ENCODE measurements at places on chromosomes 7 and 10.
A peak's percentile ranks its signal among the peaks of the same experiment; 100 is the strongest.

- DNase-seq: no peak
These were observed 212.7 kb upstream of the KCND2 start for GRCh38 chr7:120060281-120060680.

DNA sequence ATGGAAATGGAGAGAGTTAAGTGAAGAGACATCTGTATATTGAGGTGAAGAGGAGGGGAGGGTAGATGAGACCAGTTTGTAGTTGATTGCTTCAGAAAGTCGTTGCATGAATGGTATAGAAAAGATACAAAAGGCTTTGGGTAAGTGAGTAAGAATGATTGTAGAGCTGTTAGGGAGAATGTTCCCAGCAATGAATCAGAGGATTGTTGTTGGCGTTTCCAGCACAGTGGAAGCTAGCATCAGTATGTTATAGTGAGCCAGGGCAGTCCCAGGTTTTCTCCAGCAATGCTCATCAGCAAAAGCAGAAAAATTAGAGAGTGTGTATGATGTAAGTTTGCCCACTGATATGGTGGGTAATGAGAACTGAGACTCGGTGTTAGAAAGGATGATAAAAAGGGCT lies 15.4 kb upstream of the CDK6 start:
- DNase-seq: no peak

DNA sequence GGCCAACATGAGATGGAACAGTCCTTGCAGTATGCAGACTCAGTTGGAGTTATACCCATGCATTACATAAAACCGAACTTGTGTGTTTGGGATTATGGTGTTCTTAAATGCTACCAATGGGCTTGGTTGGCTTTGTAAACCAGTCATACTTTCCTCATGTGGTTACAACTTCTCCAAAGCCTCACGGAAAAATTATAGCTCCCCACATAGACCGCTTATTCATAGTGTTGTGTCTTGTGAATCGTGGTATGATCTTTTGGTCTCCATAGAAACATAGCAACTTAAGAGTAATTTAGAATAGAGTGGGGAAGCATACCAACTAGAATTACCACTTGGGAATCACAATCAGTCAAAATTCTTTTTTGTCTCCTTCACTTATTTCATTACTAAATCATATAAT lies 112.3 kb upstream of the FZD1 start:
- DNase-seq: no peak

DNA sequence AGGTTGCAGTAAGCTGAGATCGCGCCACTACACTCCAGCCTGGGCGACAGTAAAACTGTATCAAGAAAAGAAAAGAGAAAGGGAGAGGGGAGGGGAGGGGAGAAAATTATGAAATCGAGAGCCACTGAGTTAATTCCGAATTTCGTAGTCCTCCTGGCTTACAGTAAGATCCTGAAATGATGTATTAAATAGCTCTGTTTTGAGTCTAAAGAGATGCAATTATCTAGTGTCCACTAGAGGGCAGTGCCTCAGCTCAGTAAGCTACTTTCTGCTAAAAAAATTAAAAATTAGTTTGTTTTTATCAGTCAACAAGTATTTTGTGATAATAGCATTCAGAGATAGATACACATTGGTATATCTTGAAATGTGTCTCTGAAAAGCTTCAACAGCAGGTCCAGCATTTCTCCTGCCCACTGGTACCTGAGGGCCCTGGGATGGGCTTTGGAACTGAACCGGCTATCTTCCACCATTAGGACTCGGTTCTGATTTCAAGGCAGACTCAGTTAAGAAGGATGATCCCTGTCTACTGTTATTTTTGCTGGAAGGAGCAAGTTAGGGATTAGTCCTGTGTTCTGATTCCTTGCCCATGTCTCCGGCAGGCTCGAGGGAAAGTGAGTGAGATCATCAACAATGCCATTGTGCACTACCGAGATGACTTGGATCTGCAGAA lies 19.5 kb downstream of the TSPAN33 start:
- DNase-seq: no peak

GRCh38 chr7:150962553-150963399 lies 15.3 kb downstream of the KCNH2 start:
- peak; percentile 73 for DNase-seq

DNA sequence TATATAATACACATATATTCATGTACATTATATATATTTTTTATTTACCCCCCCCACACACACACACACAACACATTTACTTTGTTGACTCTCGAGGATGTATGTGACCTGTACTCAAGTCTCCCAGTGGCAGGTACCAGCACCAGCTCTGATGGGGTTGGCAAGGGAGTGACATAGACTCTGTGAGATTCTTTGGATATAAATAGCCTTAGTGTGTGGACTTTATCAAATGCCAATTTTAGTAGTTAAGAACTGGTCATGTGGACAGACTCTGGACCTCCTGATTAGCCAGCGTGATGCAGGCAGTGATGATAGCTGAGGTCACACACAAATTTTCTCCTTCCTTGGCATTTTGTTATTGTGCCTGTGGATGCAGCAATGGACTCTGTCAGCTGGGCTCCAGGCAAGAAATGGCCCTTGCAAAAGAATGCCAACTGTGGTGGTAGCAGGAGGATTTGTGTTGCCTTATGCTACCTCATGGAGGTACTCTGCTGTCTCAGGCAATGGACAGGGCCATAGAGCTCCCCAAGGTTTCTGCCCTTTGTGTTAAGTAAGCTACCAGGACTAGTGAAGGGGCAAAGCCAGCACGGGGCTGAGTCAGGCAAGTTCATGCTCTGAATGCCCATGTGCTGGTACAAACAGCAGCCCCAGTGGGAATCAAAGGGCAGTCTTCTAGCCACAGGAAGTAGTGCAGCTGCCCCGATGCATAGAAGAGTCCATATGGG lies 224.6 kb upstream of the ZWINT start:
- DNase-seq: no peak

GRCh38 chr10:113959383-113959760 lies 84.3 kb upstream of the ADRB1 start:
- DNase-seq: no peak

GRCh38 chr7:7438851-7439250 lies 96.8 kb downstream of the COL28A1 start:
- no peak for DNase-seq

DNA sequence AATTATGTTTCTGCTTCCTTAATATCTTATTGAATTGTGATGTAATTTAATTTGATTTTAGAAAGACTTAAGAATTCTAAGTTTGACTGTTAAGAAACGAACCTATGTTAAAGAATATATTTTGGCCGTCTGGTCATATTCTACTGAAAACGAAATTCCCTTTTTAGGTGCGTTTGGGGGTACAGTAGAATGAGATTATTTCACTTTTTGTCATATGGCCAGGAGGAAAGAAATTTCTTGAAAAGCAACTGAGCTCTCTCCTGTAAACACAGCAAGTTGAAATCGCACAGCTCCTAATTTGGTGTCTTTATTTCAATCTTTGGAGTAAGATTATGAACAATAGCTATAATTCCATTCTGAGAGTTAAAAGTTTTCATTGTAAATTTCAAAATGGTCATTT lies 227.6 kb downstream of the CACNB2 start:
- no peak for DNase-seq

DNA sequence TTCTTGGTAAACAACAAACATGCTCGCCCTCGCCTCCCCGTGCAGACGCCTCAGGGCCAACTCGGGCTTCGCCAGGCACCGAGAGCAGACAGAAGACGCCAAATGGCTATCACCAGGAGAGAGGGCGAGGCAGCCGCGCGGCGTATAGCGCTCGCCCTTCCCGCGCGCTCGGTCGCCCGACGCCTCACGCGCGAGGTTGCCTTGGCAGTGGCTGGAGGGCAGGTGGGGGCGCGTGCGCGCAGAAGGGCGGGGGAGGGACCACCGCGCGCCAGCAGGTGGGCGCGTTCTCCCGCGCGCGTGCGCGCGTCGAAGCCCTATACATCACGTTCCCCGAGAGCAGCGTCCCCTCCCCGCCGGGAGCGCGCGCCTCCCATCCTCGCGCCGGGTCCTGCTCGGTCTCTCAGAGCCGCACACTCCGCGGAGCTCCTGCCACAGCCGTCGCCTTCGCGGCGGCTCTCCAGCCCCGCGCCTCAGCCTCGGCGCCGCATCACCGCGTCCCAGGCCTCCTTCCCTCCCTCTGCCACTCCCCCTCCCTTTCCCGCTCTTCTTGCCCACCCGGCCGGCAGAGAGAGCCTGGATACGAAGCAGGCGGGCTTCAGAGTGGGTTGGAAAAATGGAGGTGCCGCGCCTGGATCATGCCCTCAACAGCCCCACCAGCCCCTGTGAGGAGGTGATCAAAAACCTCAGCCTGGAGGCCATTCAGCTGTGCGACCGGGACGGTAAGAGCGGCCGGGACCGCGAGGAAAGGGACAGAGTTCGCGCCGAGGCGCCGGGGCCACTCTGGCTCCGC lies at the start of gene PHYHIPL:
TSS of gene PHYHIPL (plus strand) at position 403 of the 790 bp plus-strand sequence. CDS start at position 614, 211 bp downstream.
- DNase-seq: peak; percentile 67

- no peak for DNase-seq
These were observed 126.9 kb downstream of the IPMK start for GRCh38 chr10:58140691-58141347.

GRCh38 chr7:140670343-140670935 lies 2.3 kb upstream of the ADCK2 start:
- DNase-seq: no peak

- no peak for DNase-seq
These were observed 411.9 kb upstream of the KLF6 start for GRCh38 chr10:4196771-4197390.

GRCh38 chr10:72252972-72253371 lies 20.8 kb upstream of the DDIT4 start:
- DNase-seq: no peak

- DNase-seq: no peak
These were observed 35.8 kb downstream of the RBM17 start for GRCh38 chr10:6124666-6125065.

DNA sequence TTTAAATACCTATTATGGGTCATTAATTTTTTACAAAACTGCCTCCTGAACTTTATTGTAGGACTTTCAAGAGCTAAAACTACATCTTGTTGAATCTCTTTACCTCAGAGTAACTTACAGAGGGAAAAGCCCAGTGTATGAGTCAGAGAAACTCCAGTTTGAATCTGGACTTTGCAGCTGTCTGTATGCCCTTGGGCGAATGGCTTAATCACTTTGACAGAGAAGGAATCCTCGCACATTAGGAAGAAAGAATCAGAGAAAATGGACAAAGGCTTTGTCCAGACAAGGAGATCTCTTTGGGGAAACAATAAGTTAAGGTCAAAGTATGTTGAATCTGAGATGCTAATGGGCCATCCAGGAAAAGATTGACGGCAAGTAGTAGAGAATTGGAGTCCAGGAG lies 484.2 kb upstream of the CELF2 start:
- no peak for DNase-seq

DNA sequence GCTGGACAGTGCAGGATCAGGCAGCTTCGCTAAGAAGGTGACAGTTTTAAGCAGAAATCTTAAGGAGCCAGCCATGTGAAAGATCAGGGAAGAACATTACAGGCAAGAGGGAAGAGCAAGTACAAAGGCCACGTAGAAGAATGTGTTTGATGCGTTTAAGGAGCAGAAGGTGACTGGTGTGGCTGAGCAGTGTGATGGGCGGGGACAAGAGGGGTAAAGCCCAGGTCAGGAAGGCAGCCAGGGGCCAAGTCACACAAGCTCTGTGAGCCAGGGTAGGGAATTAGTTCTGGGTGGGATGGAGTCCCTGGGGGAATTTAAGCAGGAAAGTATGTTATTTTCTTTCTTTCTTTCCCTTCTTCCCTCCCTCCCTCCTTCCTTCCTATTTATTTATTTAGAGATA lies 166.9 kb downstream of the SH3PXD2A start:
- no peak for DNase-seq

Data from hypothalamus (tissue), 51 donors.